ENCODE measurements at places on chromosomes 1 and 21. TPM values are rescaled to one million over a fixed set of nuclear protein-coding genes. Genes with fewer than 3 reads are reported as not detected.

- no peak for DNase-seq
These were observed 26.2 kb downstream of the KIF1B start for GRCh38 chr1:10236405-10237156.

GRCh38 chr1:230567221-230567575 lies 75.1 kb upstream of the COG2 start:
- no peak for DNase-seq

The AMIGO1 gene
- 18.3 TPM for total RNA-seq

- no peak for DNase-seq
These were observed 45.2 kb downstream of the PTPRU start for GRCh38 chr1:29281571-29281970.

The SAMD11 gene
- total RNA-seq, result 1.7 TPM

- peak; percentile 85 for DNase-seq
These were observed 1.4 kb downstream of the GUK1 start for GRCh38 chr1:228141226-228142044.

Data from Right ventricle myocardium inferior (tissue), 1 donor.